AG04450 (cell line): ENCODE measurements at places on chromosomes 2 and 18. TPM values are rescaled to one million over a fixed set of nuclear protein-coding genes. Genes with fewer than 3 reads are reported as not detected.

GRCh38 chr2:165582863-165583506 is 113.5 kb downstream of the CSRNP3 start:
- no peak for DNase-seq

DNA sequence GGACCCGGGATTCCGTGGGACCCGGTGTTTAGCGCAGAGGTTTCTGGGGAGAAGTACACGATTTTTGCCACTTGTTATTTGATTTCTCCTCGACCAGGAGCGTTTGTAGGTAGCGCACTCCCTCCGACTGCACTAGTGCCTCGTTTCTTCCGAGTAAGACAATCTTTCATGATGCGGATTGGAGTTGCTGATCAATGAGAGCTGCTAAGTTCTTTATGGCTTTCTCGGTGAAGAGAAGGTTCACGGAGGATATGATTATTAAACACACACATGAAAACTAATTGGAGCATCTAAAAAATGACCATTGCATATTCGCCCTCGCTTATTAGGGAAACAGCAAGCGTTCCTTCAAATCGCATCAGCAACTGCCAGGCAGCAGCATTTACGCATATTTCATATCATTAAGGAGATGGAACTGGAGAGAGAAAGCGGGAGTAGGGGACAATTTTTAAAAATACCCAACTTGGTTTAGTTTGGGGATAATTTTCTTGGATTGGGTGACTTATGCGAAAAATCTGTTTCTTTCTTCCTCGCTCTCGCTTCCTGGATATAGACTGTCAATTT is 616 bp downstream of the EML6 start:
- DNase-seq: no peak

DNA sequence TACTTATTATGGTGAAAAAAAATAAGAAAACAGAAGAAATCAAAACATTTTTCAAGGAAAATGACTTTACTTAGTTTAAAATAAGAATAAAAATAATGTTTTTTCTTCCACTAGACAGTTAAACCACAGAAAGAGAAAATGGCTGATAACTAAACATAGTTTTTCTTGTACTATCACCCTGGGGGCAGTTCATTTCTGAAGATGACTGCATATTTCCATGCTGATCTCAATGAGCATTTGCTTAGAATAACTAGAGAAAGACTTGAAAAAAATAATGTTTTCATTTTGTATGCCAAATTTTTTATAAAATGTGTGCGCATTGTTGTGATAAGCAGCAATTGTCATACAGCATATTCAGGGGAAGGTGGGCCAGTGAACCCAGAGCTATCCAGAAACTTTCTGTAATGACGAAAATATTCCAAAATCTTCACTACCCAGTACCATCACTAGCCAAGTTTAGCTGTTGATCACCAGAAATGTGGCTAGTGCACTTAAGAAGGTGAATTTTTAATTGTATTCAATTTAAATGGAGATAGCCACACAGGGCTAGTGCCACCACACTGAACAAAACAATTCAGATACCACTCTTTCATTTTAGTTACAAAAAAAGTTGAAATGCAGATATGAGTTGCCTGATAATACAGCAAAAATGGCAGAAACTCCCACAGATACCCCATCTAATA is 513.4 kb upstream of the NETO1 start:
- DNase-seq: no peak

DNA sequence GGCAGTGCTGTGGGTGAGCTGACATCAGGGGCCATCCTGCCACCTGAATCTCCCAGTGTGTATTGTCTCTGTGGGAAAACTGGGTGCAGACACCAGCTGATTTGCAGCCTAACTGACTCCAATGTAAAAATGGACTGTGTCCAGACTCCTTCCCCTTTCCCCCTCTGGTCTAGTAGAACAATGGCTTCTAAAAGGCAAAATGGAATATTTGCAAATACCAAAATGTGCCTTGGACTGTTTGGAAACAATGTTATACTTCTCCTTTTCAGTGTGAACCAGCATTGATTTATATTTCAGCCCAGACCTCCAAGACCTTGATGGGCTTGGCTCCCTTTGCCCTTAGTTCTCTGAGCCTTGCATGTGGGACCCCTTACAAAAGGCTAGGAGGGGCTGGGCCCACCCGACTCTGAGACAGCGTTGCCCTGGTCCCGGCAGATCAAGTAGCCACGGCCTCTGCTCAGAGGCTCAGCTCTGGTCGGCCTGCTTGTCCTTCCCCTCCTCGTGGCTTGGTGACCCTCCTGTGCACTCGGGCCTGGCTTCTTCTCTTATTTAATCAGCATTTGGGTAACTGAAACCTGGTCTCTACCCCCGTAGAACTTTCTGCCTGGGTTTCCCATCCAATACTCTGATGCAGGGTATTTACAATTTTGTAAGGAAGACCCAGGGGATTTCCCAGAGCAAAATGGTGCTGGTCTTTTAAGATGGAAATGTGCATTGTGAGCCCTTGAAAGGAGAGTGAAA is 18.0 kb upstream of the ACKR3 start:
- no peak for DNase-seq

- no peak for DNase-seq
These were observed 28.6 kb downstream of the CRACDL start for GRCh38 chr2:98907385-98907784.

DNA sequence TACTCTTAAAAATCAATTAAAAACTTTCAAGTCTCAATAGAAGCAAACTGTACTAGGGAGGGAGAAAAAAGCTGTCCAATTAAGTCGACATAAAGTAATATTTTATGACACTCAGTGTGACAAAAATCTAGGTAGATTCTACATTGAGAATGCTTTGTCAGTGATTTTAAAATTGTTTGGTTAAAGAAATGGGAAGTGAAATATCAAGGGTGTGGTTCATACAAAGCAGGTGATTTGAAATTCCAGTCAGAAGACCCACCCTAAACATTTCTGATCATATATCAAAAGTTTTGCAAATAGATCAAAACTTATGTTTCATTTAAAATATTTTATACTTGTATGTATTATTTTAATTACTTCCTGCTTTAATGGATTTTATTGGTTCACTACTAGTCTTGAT is 338.9 kb upstream of the DCC start:
- DNase-seq: no peak

DNA sequence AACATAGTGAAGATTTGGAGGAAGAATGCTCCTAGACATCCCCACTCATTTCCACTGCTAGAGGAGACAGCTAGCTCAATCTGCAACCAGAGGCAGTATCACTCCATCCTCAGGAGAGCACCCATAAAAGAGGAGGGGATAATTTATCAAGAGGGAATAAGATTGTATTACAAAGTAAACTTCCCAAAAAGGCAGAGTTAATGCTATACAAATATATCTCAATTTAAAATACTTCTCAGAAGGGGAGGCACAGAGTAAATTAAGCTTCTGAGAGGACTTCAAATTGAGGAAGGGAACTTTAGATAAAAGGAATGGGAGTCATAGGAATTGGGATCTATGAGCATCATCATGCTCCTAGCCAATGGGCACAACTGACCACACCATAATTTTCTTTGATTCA is 29.1 kb downstream of the EXOC6B start:
- no peak for DNase-seq

GRCh38 chr2:216960671-216961268 is 100.9 kb upstream of the TNP1 start:
- no peak for DNase-seq

DNA sequence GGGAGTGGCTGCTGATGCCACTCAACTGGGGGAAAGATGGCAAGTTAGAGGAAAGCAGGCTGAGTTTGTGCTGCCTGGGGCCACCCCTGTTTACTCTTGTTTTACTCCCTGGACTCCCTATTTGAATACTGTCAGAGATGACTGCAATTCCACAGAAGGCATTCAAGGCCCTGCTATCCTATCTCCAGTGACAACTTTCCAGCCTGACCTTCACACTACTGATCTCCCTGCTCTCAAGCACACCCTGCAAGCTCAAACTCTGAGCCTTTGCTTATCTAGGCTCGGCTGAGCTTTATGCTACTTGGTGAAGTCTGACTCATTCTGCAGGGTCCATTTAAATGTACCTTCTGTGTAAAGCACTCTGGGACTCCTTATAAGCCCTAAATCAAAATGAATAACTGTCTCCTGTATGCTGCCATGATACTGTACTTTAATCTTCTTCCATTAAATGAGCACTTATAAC is 39.3 kb upstream of the DSG1 start:
- no peak for DNase-seq

- no peak for DNase-seq
These were observed 84.2 kb downstream of the MALT1 start for GRCh38 chr18:58755304-58756010.

- DNase-seq: peak; percentile 32
These were observed 54.8 kb downstream of the ZNF407 start for GRCh38 chr18:74652392-74652988.

DNA sequence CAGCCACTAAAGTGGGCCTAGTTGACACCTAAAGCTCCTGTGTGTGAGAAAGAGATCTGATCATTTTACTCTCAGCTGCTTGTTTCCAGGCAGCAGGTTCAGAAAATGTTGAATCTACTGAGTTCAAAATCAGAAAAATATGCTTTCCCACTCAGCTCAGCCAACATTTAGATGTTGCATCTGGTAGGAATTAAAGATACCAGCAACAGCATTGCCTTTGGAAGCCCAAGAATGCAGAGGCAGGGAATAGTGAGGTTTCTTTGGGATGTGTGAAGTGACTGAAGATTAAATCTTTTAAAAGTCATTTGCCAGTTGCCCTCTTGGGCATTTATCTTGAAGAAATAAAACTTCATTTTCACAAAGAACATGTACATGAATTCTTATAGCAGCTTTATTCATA is 33.9 kb upstream of the DOCK10 start:
- DNase-seq: no peak

- DNase-seq: no peak
These were observed 199.6 kb upstream of the HNMT start for GRCh38 chr2:137764646-137765045.

DNA sequence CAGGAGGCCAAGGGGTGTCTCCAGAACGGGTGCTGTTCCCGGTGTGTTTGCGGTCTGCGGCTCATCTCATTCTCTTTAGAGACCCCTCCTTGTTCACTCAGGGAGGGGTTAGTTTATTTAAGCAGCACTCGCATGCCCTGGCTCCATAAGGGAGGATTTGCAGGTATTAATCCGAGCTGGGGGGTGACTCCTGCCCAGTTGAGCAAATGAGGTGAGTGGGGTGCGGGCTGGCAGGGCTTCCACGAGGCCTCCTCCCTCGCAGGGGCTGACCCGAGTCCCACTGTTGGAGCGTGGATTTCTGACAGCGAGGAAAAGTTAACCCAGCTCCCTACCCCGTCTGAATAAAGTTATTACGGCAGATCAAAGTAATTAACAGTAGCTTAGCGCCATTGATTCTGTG is 371.8 kb upstream of the SALL3 start:
- DNase-seq: no peak

DNA sequence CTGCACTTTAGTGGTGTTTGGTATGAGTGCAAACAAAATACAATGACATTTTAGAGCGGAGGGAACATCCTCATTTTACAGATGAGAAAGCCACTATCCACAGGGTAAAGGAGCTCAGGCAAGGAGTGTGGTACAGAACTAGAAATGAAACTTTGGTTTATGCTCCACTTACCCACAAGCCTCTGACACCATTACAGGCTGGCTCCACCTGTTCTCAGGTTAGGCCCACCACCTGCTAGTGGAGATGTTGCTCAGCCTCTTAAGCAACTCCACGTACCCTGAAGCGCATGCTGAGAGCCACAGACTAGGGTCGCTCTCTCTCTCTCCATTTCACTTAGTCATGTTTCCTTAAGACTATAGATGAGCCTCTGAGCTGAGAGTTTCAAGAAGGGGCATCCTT is 130.0 kb downstream of the MBD2 start:
- no peak for DNase-seq

GRCh38 chr2:132979339-132980093 is 309.5 kb upstream of the LYPD1 start:
- DNase-seq: no peak

- DNase-seq: no peak
These were observed at the start of gene LRRTM4 for GRCh38 chr2:77521931-77522470. Gene LRRTM4 (minus strand): TSS chr2:77522376.

DNA sequence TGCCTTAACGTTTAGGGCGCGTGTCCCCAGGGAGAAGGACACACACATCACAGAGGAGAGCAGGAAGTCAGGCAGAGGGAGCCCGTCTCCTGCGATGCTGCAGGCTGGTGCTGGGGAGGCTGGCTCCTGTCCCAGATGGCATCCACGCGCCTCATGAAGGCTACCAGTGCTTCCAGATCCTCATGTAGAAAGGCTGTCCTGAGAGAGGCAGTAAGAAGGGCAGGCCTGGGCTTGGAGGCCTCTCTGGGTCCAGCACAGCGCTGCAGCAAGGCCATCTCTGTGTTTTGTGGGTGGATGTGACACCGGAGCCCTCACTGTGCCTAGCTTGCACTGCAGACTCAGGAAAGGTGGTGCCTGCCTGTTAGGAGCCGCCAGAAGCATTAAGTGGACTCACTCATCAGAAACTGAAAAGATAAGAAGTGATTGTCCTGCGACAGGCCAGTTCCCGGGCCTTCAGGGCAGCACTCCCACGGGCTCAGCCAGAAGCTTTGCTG is 62.7 kb downstream of the FAM168B start:
- no peak for DNase-seq

DNA sequence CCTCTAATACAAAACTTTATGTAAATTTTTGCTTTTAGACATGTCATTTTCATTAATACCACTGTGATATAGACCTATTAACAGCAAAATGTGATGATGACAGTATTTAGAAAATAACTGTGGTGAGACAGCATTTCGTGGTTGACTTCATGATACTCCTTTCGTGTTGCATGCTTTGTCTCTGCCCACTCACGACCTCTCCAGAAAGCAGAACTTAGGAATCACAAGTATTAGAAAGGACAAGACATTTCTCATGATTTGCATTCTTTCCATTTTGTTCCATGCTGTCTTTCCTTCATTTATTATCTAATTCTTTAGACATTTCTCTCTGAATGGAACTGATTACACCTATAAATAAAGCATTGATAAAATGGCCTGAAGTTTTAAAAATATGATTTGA is 85.2 kb upstream of the POU3F3 start:
- DNase-seq: no peak

GRCh38 chr2:11103984-11104793 is 51.1 kb upstream of the SLC66A3 start:
- no peak for DNase-seq

DNA sequence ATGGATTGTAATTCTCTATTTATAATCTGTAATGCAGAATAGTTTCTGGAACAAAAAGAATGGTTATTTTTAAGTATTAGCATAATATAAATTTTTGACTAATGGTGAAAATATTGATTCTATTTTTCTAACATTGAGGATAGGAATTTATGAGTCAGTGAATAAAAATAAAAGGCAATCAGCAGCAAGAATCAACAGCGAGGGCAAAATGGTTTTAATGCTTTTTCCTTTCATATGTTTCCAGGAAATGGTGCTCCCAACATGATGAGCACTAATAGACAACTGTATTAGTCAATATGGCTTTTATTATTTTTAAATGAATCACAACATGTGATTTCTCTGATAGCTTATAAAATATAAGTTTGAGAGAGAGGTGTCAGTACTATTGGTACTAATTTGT is 90.7 kb upstream of the TFPI start:
- DNase-seq: no peak

The SERPINB13 gene
- not detected in 2 replicates for polyA plus RNA-seq

The HOXD12 gene
- not detected in 2 replicates for polyA plus RNA-seq

The UGT1A10 gene
- polyA plus RNA-seq: not detected in 2 replicates

The FASTKD1 gene
- 15.8 and 23.1 TPM in 2 replicates for polyA plus RNA-seq

The RFX8 gene
- polyA plus RNA-seq: 1.8 and 2.3 TPM in 2 replicates

The EN1 gene
- not detected in 2 replicates for polyA plus RNA-seq

The FN1 gene
- 6,646 and 8,374 TPM in 2 replicates for polyA plus RNA-seq

The SIX2 gene
- polyA plus RNA-seq: not detected in 2 replicates

The CELF4 gene
- polyA plus RNA-seq: not detected in 2 replicates

The C2orf78 gene
- not detected in 2 replicates for polyA plus RNA-seq

The PAIP2B gene
- 0.12 and 0.24 TPM in 2 replicates for polyA plus RNA-seq

The C2orf80 gene
- polyA plus RNA-seq: not detected in 2 replicates
